EL (cell line): ENCODE measurements at places on chromosomes 12 and 14.
A peak's percentile ranks its signal among the peaks of the same experiment; 100 is the strongest.

DNA sequence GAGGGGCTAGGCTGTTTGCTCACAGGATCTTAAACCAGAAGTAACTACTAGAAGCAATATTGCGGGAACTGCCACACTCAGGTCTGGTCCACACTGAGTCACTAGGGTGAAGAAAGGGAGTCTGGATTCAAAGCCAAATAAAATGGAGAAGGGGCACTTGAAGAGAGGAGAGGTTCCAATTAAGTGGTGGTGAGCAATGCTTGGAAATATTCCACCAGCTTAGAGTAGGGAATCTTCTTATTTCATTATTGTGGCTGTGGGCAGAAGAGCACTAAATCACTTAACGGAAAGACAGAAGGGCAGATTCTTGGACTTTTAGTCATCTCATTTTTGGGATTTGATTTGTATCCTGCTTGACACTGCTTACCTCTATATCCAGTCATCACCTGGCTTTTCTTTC is 48.6 kb upstream of the PPP1R12A start:
- DNase-seq = peak; percentile 95

DNA sequence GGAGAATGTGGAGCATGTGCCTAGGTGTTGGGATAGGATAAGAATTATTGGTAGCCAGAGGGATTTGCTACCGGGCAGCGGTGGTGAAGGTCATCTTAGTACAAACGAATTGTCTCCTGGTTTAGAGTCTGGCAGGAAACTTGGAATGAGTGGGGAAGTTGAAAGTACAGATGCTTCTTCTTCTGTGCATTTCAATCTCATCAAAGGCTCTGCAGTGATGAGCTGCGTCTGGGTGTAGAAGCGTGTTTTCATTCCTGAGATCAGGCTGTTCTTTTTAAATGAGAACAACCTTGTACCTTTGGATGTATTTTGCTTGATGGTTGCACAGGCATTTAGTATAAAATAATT is 2.1 kb downstream of the WNK1 start:
- DNase-seq = peak; percentile 41

GRCh38 chr12:31944299-31944698 is 14.9 kb upstream of the RESF1 start:
- DNase-seq = no peak

GRCh38 chr12:9667403-9668160 is 1.9 kb upstream of the CLEC2D start:
- no peak for DNase-seq
